ENCODE measurements at places on chromosomes 12 and 14. TPM values are rescaled to one million over a fixed set of nuclear protein-coding genes. Genes with fewer than 3 reads are reported as not detected.

- no peak for DNase-seq
Observed at GRCh38 chr12:50089730-50090129, 4.6 kb downstream of the SMARCD1 start.

DNA sequence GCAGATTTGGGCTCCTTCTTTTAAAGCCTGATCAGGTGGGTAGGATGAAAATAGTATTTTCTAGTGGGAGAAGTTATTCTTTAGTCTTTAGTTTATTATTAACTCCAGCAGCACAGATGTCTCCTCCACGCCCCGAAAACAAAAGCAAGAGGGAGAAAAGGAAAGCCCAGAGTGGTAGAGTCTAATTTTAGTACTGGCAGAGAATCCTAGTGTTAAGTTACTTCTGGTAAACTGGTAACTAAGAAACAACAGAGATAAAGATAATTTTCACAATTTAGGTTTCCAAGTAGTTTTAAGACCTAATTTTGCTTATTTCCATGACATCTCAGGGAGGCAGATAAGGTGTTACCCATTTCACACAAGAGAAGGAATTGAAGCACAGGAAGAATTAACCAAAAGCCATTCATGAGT is 16.3 kb downstream of the ATP5MC2 start:
- DNase-seq = no peak

DNA sequence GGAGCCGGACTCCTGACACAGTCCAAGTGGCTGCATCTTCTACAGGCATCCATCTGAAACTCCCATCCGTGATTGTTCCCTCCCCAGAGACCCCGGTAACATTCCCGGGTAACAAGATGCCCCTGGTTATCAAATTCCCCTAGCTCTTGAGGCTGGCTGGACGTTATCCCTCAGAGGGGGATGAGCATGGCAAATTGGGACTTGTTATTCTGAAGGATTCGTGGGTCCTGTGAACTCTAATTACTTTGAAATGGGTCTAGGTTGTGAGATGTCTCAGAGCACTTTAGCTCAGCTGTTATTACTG is 642 bp upstream of the PAN2 start:
- DNase-seq = no peak

- no peak for DNase-seq
Observed at GRCh38 chr14:70148351-70148750, 40.4 kb downstream of the SLC8A3 start.

GRCh38 chr14:53350429-53350828 is 197.3 kb upstream of the DDHD1 start:
- DNase-seq = no peak

CISTR gene
- not detected for total RNA-seq

KLHL33 gene
- total RNA-seq = not detected

FOS gene
- total RNA-seq = 336 TPM

ANKRD52 gene
- 86.4 TPM for total RNA-seq

Measured in HFFc6 (cell line).